ENCODE measurements at places on chromosomes 3 and 15.

DNA sequence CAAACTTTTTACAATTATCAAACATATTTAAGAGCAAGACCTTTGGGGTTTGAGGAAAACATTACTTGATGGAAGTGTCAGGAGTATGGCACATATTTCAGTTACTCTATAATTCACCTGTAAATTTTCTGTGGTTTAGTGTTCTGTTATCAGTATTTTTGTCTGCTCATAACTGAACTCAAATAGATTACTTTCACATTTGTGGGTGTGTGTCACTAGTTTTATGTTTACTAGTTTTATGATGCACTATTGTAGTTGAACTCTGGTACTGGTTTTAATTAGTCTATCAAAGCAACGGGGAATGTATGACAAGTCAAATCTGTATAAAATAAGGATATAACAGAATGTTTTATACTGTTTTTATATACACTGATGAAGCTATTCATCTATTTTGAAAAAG lies 27.2 kb downstream of the OXSM start:
- no peak for DNase-seq

GRCh38 chr15:48006031-48006511 lies 114.7 kb upstream of the SLC24A5 start:
- DNase-seq, result no peak

DNA sequence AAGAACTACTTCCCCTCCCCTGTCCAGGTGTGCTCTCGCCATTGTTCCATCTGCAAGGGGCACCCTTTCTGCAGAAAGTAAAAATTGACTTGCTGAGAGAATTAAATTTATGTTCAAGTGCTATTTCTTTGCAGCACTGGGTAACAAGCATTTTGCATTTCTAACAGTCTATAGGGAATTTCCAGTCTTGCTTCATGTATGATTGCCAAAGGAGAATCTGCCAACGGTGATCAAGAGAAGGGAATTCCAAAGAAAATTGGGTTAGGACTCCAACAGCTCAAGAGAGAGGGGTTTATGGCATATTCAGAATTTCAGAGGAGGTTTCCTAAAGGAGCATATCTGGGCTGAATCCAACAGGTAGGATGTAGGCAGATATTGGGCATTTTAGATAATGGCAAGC lies 136.7 kb upstream of the WNT5A start:
- DNase-seq, result no peak

- DNase-seq, result no peak
Observed at GRCh38 chr3:25306066-25306465, 122.0 kb upstream of the RARB start.

- DNase-seq, result no peak
Observed at GRCh38 chr3:5294356-5294755, 106.8 kb downstream of the EDEM1 start.

DNA sequence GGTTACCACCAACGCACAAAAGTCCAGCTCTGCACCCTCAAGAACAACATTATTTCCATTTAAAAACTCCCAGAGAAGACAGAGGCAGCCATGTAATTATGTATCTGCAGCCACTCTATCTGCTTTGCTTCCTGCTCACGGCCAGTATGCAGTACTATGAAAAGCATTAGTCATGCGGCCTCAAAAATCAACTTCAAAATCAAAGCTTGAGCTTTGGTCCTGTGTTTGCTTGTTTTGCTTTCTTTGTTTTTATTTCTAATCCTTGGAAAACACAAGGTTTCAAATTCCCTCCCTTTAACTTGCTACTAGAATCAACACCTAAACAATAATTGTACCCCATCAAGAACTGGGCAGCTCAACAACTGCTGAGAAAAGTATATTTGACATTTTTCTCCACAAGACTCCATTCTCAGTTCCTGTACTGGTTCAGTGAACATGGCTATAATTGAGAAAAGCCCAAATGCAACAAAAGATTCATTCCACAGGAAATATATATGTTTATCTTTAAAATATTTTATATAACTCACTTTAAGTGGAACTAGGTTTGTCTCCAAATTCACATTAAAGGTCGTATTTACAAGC lies 37.6 kb downstream of the GBE1 start:
- no peak for DNase-seq

GRCh38 chr3:58627570-58627885 lies 39.0 kb downstream of the FAM3D start:
- no peak for DNase-seq

- DNase-seq, result no peak
Observed at GRCh38 chr15:67701669-67702068, 123.6 kb upstream of the SKOR1 start.

DNA sequence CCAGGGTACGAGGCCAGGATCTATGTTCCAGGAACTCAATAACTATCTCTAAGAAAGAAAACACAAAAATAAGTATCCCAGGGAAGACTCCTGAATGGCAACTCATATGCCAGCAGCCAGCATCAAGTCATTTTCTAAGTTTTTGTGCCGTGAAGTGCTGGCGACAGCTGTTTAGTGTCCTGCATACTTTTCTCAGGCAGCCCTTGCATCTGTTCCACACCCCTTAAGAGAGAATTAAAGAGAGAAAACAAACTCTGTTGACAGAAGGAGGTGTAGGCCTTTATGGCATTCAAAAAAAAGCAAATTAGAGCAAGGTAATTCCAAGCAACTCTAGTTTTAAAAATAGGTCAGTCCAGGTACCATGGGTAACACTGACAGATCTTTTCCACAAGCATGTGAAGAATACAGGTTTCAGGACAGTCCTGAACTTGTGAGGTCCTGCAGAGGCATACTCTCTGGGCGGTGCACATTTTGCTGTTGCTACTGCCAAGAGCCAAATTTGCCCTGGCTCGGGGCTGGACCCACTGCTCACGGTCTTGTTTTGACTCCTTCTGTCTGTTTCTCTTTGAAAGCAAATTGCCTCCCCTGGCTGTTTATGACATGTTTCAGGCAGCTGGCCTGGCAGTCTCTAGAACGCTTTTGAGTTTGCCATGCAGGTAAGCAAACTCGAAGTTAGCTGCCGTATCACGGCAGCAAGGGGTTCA lies 252.1 kb upstream of the ADAMTS9 start:
- no peak for DNase-seq

DNA sequence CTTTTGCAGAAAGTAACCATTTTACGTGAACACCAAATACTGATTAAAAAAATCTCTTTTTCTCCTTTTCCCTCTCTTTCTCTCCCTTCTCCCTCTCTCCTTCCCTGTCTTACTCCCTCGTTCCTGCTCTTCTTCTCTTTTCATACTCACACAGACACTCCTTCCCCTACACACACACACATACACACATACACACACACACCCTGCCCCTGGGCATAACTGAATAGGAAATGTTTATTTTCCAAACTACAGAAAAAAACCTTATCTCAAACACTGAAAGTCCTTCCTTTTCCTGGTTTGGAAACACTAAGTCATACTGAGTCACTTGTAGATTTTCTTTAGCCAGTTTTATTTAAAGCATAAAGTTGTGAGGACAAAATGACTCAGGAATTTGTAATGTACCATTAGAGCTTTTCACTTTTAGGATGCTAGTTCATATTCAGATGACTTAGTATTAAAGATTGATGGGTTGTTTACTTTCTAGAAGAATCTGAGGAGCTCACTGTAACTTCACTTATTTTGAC lies 62.4 kb downstream of the MBNL1 start:
- no peak for DNase-seq

- no peak for DNase-seq
Observed at GRCh38 chr3:17500618-17501017, 241.8 kb downstream of the TBC1D5 start.

GRCh38 chr15:68511073-68511991 lies 67.5 kb upstream of the CORO2B start:
- DNase-seq, result no peak

- no peak for DNase-seq
Observed at GRCh38 chr15:38308797-38309196, 56.2 kb downstream of the SPRED1 start.

DNA sequence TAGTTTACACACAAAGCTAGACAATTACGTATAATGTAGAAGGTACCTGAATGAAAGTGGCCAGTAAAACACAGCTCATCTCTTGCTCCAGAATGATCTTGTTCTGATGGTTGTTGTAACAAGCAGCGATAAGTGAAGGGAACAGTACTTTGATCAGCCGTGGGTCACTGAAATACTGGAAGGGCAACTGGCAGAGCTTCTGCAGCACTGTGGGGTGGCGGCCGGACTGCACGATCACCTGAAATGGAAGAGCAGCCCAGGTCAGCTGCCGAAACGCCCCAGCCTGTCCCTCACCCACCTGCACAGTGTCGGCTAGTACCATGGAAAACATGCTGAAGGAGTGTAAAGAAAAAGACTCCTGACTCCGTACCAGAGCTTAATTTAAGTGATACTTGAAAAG lies 17.3 kb downstream of the ISL2 start:
- no peak for DNase-seq

DNA sequence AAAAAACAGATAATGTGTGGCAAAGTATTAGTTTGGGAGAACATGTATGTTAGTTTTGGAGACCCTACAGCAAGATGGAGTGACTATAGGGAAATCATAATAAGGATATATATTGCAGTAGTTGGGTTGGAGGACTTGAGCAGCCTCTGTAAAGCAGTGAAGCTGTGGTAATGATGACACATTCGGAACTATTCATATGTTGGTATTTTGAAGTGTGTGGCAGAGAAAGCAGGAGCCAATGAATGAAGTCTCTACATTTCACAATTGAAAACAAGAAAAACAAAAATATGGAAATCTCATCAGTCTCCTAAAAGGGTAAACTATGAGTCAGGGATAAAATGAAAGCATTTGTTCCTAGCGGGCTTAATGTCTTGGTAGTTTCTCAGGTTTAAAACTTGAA lies 645.9 kb downstream of the OTOL1 start:
- no peak for DNase-seq

DNA sequence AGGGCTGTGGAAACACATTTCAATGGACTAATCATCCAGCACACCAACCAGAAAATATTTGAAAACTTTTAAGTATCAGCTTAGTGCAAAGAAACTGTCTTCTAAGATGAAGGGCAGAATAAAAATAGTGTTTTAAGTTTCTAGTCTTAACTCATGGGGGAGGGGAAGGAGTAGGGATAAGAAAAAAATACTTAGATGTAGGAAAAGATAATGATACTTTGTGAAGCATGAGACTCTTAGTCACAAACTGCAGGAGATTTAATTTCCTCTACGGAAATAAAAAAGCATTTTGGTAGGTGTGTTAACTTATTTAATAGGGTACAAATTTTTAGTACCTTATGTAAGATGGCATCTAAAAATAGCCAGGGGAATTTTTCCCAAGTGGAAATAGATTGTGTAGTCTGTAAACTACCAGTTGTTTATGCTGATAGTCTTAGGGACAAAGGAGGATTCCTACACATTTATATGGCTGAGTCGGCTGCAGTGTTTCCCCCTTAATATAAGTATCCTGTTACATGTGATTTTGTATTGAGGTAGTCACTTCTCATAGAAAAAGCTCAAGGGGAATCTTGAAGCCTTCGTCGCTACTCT lies 78.2 kb upstream of the GBE1 start:
- no peak for DNase-seq

GRCh38 chr15:92928225-92928750 lies 28.2 kb downstream of the CHD2 start:
- DNase-seq, result no peak

DNA sequence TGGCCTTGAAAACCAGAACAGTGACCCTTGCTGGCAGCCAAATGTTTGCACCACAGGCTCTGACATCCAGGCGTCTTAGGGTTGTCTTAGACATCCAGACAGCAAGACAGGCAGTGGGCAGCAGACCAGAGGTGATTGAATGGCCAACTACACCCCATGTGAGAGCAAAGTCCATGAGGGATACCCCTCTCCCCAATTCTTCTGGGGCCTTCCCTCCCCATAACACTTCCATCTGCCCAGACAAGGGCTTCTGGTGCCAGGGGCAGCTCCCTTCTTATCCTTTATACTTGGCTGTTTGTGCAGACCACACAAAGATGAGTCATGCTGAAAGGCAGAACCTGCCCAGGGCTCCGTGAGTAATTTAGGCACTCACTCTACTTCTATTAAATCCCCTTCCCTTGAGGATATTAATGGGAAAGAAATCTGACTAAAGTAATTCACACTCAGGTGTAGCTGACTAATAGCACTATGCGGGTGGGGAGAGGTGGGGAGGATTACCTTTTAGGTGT lies 257.9 kb downstream of the UACA start:
- no peak for DNase-seq

GRCh38 chr15:62344806-62345539 lies 179.9 kb upstream of the C2CD4B start:
- DNase-seq, result no peak

GRCh38 chr15:52220251-52220650 lies 29.1 kb upstream of the GNB5 start:
- DNase-seq, result no peak

- DNase-seq, result no peak
Observed at GRCh38 chr3:101963902-101964362, 114.6 kb downstream of the NFKBIZ start.

DNA sequence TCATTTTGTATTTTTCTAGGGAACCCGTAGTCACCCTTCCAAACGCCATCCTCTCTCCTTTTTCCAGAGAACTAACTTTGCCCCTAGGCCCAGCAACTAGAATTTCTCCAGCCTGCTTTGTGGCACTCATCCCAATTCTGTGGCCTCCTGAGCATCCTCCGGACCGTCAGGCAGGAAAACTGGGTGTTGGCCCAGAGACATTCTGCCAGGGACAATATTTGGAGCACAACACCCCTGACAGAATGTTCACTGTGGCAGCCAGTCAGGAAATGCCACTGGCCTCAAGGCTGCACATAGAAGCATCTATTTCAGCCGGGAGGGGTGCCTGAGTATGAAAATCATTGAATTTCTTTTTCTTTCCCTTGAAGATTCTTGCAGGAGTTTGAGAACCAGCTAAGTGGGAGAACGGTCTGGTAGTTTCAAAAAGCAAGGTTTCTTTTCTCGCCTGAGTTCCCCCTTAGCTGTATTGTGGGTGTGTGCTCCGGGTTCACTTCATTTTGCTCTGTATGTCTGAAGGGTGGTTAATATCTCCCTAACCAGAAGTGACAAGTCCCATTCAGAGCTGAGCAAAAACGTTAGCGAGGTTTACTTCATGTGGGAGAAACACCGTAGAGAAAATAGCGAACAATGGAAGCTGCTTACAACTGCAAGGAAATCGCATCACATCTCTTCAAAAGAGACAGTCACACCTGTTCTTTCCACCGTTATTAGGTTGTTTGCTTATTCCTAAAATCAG lies 108.1 kb upstream of the TPM1 start:
- DNase-seq, result no peak

GRCh38 chr3:156760333-156760732 lies 65.8 kb upstream of the LEKR1 start:
- no peak for DNase-seq

- DNase-seq, result no peak
Observed at GRCh38 chr15:65655026-65655425, 33.3 kb downstream of the SLC24A1 start.

GRCh38 chr3:107958146-107958545 lies 132.7 kb downstream of the CD47 start:
- DNase-seq, result no peak

GRCh38 chr15:62753518-62754221 lies 288.9 kb upstream of the TPM1 start:
- no peak for DNase-seq

- no peak for DNase-seq
Observed at GRCh38 chr3:23817508-23818223, 11.9 kb downstream of the UBE2E1 start.

- DNase-seq, result no peak
Observed at GRCh38 chr15:41928100-41928499, 34.2 kb upstream of the SPTBN5 start.
